Glutamatergic neuron (in vitro differentiated cells): ENCODE measurements at places on chromosomes 13 and 19. TPM values are rescaled to one million over a fixed set of nuclear protein-coding genes. Genes with fewer than 3 reads are reported as not detected.

SPACA4 gene
- not detected for total RNA-seq

ZNF548 gene
- total RNA-seq: 35.4 TPM

MAST1 gene
- 230 TPM for total RNA-seq

C13orf42 gene
- total RNA-seq: not detected

EML2 gene
- 53.2 TPM for total RNA-seq

DNA sequence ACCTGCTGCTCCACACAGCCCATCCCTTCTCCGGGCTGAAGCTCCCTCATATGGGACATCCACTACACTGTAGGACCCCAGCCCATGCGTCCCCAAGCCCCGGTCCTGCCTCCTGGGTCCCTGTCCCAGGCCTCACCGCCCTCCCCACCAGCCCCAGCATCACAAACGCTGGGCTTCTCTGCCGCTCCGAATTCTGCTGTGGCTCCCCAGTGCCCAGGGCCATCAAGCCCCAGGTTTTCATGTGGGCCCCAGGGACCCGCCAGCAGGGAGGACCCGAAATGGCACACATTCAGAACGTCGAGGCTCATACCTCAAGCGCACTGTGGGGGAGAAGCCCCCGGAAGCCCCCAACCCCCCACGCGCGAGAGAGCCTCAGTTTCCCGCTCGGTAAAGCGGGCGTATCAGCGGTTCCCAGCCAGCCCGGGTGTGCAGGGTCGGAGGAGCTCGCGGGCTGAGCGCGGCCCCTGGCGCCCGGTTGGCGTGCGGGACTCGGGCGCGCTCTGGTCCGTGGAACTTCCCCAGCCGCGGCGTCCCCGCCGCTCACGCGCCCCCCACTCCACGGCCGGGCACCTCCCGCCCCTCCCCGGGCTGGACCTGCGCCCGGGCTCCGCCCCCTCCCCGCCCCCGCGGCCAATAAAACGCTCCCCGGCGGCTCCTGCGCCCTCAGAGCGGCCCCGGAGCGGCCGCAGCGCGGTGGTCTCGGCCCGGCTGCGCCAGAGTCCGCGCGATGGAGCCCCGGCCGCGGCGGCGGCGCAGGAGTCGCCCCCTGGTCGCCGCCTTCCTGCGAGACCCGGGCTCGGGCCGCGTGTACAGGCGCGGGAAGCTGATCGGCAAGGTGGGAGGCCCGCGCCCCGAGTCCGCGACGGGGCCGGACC is at the start of gene PLK5:
Gene PLK5 (plus strand): TSS at position 666 of the 875 bp plus-strand sequence. CDS start 2,920 bp downstream, outside the sequence.
- DNase-seq: peak; percentile 56

GRCh38 chr13:34719060-34719875 is 222.8 kb upstream of the NBEA start:
- DNase-seq: no peak

DNA sequence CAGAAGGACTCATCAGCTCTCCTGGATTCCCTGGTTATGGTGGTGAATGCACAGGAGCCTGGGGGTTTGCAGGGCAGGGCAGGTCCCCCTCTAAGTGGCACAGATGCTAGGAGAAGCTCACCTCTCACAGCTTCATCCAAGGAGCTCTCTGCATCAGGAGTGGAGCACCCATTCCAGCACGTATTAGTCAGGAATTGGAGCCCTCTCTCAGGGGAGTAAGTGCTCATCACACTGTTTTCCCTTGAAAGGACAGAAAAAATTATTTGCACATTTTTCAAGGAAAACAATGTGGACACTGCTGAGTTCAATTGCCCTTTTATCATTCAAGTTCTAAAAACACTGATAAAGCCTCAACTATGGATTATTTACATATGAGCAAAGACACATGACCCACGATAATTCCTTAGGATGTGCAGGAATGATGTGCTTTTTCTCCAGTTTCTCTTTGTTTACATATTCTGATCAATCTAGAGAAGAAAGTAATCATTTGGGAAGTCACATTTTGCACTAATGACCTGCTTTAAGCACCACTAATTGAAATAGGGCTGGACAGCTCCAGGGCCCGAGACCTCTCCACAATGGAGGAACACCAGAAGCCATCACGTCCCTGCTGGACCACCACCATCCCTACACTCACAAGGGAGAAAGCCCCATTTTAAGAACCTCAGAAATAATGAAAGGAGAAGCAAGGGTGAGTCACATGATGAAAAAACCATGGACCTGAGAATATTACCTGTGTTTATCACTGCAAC is 40.6 kb downstream of the SOHLH2 start:
- no peak for DNase-seq

DNA sequence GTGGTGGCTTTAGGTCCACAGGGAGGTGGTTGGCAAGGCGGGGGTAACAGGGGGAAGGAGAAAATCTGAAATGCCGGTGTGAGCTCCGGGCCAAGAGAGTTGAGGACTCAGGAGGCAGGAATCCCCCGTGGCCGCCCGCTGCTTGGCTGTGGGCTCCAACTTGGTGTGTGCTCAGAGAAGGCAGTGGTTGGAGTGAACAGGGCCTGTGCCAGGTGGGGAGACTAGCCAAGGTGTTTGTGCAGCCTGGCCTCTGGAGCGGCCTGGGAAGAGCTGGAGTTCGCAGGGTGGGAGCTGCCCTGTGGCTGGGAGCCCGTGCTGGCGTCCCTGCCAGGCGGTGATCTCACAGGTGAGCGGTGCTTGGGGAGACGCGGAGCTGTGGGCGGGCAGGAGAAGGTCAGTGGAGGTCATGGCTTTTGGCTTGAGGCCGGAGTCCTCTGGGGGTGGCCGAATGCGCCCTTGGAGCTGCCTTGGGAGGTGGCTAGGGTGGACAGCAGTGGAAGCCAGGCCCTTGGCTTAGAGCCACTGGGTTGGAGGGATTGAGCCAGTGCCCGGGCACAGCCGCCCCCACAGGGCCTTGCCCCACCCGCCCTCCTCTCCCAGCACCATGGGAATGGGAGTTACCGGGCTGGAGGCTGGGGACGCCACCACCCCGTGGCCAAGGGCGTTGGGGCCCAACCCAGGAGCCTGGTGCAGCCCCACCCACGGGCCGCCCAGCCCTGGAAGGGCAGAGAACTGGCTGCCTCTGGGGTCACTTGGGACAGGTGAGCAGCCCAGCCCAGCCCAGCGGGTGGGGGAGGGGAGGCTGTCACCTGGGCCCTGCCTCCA is 7.1 kb upstream of the CIRBP start:
- no peak for DNase-seq

DNA sequence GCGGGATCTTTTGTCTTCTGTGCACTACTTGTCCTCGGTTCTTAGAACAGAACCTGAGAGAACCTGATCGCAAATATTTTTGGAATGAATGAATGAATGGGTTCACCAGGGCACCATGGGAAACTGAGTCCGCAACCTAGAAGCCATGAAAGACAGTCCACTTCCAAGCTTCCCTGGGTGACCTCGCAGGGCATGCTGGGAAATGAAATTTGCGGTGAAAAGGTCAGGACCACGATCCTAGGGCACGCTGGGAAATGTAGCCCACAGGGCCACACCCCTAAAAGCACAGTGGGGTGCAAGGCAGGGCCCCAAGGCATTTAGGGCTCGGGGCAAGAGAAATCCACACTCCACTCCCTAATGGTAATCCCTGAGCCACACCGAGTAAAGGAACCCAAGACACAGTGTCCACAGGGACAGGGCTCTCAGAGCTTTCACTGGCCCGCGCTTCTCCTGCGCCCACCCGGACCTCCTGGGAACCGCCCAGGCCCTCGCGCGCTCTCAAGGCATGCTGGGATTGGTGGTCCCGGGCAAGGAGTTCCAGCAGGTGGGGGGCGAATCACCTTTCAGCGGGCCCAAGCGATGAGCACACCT is 1.1 kb upstream of the PPP1R12C start:
- DNase-seq: peak; percentile 84

GRCh38 chr19:16370641-16371391 is 46.2 kb downstream of the KLF2 start:
- no peak for DNase-seq

DNA sequence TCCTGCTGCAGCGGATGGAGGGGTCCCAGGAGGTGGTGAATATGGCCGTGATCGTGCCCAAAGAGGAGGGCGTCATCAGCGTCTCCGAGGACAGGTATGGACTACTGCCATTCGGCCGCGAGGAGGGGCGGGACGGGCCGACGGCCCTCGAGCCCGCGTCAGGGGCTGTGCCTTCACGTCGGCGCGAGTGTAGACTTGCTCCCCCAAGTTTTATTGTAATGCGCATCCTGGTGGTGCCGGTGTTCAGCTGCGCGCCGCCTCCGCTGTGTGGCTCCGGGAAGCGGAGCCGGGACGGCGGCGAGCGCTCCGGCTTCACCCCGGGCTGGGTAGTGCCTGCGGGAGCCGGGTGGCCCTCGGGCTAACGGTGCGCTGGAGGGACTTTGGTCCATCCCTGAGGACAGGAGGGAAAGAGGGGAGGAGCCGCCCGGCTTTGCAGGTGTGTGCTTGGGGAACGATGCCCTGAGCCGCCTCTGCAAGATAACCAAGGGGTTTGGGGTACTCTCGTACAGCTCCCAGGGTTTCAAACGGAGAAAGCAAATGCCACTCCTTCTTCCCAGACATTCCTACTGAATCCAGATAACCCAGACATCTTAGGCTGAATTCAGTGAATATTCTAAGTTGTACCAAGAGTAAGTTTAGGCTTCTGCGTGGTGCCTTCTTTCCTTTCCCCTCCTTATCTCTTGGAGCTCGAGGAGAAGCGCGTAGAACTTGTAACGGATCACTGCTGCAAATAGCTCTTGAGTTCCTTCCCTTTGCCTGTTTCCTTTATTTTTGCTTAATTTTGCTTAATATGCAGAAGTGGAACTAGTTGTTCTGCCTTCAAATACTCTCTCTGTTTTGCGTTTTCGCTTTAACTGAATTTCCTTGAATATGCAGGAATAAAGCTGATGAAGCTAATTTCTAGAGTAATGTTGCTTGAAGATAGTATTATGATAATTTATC is 740 bp downstream of the WDFY2 start:
- peak; percentile 69 for DNase-seq
